ENCODE measurements at places on chromosomes 12 and 14. TPM values are rescaled to one million over a fixed set of nuclear protein-coding genes. Genes with fewer than 3 reads are reported as not detected.

GRCh38 chr14:73381380-73382013, 76.8 kb downstream of the NUMB start:
- no peak for DNase-seq

DNA sequence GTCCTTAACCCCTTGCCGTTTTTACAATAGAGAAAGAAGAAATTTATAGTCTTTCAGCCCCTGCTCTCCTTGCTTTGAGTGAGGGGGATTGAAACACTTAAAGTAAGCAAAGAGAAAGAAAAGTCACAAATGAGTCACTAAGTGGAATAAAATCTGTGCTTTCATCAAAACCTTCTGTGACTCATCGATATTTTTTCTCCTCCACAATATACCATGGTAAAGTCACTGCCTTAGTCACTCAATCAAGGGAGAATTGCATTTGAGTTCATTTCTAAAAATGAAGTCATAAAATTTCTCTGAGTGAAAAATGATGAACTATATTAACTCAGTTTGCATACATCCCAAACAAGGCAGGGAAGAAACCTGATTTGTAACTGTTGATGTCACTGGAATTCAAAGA, 470.3 kb downstream of the FOXG1 start:
- DNase-seq = peak; percentile 86

The REP15 gene
- total RNA-seq = 2.1 TPM

DNA sequence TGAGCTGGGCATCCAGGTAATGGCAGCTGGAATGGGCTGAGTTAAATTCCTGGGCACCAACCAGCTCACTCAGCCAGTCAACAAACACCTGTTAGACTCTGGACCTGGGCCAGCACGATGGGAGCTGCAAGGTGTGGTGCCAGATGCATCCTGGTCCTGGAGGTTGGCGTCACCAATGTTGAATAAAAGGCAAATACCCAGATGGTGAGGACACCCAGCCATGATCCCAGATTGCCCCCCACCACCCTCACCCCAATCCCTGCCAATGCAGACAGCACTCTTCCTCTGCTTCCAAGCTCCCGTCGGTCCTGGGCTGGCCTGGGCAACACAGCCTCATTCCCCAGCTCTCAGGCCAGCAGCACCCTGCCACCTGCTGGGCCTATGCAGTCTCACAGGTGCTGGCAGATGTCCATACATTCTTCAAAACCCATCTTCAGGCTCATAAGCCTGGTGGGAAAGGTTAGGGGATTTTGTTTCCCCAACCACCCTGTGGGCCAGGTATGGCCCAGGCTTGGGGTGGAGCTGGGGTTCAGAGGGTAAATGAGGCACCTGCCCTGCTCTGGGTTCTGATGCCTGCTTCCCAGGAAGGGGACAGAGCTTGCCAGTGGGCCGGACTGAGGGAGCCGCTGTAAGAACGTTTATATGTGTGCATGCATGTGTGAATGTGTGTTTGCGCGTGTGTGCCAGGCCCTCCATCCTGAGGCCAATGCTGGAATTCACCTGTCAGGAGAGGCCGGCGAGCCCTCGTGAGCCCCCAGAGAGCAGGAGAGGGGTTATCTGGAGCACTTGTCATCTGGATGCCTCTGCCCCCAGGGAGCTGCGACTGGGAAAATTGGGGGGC, 58.0 kb downstream of the LGMN start:
- DNase-seq = peak; percentile 46

GRCh38 chr14:102474934-102475333, 34.6 kb downstream of the ANKRD9 start:
- no peak for DNase-seq

DNA sequence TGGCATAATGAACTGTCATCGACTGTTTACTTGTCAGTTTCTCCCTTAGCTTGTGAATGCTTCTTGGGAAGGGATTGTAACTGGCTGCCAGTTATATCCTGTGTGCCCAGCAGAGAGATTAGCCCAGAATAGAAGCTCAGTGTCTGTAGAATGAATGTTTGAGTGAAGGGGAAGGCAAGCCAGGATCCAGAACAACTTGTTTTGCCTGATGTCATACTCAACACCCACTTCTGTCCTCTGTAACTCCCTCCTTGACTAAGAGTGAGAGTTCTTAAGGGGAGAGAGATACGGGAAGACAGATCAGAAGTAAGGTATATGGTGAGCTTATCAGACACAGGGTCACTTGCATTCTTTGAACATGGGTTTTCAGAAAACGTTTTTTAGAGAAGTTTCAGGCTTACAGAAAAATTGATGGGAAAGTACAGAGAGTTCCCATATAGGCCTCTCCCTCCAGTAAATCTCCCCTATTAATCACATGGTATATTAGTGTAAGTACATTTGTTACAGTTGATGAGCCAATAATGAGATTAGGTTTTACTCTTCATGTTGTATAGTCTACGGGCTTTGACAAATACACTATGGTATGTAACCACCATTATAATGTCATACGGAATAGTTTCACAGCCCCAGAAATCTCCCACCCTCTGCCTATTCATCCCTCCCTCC, 5.6 kb upstream of the SPPL3 start:
- DNase-seq = no peak

- no peak for DNase-seq
These were observed 1358.8 kb downstream of the LRFN5 start for GRCh38 chr14:42965512-42965911.

DNA sequence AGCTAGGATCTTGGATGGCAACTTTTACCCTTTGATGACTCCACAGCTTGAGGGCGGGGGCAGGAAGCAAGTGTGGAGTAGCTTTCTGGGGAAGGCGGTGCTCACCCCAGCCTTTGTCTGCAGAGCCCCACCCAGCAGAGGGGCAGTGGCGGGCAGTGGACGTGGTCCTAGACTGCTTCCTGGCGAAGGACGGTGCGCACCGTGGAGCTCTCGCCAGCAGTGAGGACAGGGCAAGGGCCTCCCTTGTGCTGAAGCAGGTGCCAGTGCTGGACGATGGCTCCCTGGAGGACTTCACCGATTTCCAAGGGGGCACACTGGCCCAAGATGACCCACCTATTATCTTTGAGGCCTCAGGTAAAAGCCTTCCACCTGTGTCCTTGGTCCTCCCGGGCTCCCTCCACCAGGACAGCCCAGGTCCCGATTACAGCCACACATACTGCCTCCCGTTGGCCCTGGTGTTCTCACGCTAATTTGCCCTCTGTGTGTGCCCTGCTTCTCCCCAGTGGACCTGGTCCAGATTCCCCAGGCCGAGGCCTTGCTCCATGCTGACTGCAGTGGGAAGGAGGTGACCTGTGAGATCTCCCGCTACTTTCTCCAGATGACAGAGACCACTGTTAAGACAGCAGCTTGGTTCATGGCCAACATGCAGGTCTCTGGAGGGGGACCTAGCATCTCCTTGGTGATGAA, 1.2 kb downstream of the TAPBPL start:
- DNase-seq = no peak

DNA sequence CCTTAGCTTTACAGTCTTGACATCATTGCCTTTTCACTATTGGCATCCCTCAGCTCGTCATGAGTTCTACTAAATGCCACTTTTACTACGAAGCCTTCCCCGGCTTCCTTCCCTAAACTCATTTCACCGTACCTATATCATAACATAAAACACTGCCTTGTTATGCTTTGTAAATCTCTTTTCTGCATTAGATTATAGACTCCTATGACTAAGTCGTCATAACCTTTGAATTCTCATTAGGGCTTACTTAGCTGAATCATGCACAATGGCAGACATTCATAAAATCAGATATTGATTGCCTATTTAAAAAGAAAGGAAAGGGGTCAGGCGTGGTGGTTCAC, 21.0 kb downstream of the BTG1 start:
- DNase-seq = no peak

GRCh38 chr14:91228112-91229004, 16.1 kb downstream of the GPR68 start:
- DNase-seq = peak; percentile 49

DNA sequence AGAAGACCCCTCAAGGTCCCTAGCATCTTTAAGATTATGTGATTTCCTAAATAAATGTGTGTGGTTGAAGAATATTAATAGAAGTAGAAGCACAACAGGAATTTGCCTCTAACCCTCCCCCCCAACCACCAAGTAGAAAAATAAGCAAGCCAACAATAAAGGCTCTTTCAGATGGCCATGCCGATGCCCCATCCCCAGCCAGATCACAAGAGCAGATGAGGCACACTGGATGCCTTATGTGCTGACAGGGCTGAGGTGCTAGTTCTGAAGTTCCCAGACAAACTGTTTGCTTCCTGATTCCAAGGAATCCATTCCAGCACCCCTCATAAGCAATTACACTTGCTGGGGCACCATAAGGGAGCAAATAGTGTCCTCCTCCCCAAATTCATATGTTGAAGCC, 90.0 kb downstream of the SSPN start:
- DNase-seq = no peak

DNA sequence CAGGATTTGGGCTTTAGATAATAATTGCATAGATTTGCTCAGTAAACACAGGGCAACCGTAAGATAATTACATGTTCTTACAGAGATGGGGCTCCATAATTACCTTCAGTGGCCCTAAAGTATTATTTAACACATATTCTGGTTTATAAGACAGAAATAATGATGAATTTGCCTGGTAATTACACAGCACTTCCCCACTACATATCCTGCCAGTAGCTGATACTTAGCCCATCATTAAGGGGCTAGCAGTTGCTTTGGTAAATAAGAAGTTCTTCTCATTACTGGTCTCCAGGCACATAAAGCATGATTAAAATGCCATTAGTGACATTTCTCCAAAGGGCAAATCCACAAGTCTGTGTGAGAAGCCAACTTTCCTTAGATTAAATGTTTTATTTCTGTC, 158.7 kb downstream of the NUAK1 start:
- no peak for DNase-seq

- DNase-seq = no peak
These were observed 119.7 kb upstream of the PDE3A start for GRCh38 chr12:20248646-20249045.

GRCh38 chr14:41295734-41296133, 310.9 kb upstream of the LRFN5 start:
- no peak for DNase-seq

GRCh38 chr14:66078006-66078405, 408.2 kb upstream of the CCDC196 start:
- no peak for DNase-seq

The EVL gene
- 1.2 TPM for total RNA-seq

DNA sequence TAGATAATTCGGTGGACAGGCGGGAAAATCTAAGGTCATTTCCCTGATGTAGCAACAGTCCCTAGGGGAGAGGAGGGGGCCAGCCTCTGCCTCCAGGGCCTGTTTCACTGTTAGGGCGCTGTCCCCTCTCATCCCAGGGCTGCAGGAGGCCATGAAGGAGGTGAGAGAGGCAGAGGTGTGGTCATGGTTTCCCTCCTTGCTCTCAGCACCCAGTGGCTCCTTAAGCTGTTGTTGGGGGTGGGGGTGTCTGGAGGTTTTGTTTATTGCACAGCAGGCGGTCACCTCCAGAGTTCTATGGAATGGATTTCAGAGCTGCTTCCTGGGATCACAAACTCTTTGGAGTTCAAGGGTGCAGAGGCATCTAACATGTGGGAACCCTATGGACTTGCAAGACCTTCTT, 212.5 kb upstream of the RTL1 start:
- no peak for DNase-seq

The C14orf93 gene
- 4.3 TPM for total RNA-seq

- DNase-seq = peak; percentile 26
These were observed 30.1 kb downstream of the MED13L start for GRCh38 chr12:116247377-116247776.

GRCh38 chr12:4745249-4745648, 25.0 kb downstream of the GALNT8 start:
- DNase-seq = no peak

- peak; percentile 72 for DNase-seq
These were observed 2.9 kb upstream of the BDKRB1 start for GRCh38 chr14:96252999-96253539.

The HOXC9 gene
- 0.19 TPM for total RNA-seq

GRCh38 chr12:107331912-107332311, 238.6 kb upstream of the CRY1 start:
- no peak for DNase-seq

The RFLNA gene
- total RNA-seq = not detected

DNA sequence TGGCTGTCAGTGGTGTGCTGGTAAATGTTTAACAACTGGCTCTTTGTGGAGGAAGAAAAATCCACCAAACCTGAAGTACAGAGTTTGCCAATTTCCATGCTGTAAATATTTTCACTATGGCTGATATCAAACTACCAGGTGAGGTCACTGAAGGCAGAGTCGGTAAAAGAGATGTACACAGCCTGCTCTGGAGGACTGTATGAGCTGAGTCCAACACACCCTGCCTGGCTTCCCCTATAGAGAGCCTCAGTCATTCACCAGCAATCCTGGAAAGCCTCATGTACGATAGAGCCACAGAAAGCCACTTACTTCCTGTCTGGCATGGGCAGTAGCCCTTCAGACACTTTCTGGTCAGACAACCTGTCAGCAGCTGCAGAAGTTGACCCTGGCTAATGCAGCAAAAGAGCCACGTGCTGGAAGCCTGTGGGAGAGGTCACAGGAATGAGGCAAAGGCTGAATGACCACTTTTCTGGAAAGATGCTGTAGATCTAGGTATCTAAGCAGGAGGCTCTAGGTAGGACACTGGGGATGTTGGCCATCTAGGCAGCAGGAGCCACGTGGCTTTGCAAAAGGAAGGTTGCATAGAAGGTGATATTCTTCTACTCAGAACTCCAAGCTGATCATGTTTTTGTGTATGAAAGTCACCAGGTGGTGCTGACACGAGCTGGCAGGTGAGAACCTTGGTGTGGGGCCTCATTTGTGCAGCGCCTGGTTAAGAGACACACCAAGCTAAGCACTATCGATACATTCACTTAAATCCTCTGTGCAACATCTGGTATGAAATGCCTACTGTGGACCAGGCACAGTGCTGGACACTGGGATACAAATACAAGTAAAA, 553.9 kb downstream of the VRK1 start:
- DNase-seq = no peak

The DTX3 gene
- total RNA-seq = 19.5 TPM

GRCh38 chr12:3987571-3987970, 114.4 kb upstream of the PARP11 start:
- DNase-seq = no peak

DNA sequence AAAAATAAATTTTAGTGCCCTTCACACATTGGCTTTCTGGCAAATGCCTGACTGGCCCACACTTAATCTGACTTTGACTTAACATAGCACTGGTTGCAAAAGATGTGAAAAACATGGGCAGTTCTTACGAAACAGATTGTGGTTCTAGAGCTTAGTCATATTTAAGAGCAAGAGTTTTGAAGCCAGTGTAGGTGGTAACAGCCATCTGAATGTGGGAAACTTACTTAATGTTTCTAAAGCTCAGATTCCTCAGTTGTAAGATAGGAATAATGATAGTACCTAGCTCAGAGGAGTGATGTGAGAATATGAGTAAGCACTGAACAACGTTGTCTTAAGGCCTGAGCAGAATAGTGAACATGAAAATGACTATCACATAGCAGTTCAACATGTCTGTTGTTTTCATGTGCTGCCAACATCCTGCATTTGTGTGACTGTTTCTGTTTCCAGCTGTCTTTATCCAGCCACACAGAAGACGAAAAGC, 262.7 kb downstream of the SYT1 start:
- DNase-seq = peak; percentile 85

- no peak for DNase-seq
These were observed 221.1 kb upstream of the RGS6 start for GRCh38 chr14:71711125-71711524.

The SALL2 gene
- total RNA-seq = 2.6 TPM

The NOVA1 gene
- total RNA-seq = not detected

All from HFFc6 (cell line).